ENCODE measurements at places on chromosomes 6 and 20.

GRCh38 chr6:131460614-131461000 lies 112.4 kb upstream of the ARG1 start:
- no peak for DNase-seq

- no peak for DNase-seq
These were observed 347.1 kb upstream of the MANEA start for GRCh38 chr6:95230071-95230740.

GRCh38 chr6:127299522-127300240 lies 33.0 kb downstream of the RNF146 start:
- DNase-seq = no peak

DNA sequence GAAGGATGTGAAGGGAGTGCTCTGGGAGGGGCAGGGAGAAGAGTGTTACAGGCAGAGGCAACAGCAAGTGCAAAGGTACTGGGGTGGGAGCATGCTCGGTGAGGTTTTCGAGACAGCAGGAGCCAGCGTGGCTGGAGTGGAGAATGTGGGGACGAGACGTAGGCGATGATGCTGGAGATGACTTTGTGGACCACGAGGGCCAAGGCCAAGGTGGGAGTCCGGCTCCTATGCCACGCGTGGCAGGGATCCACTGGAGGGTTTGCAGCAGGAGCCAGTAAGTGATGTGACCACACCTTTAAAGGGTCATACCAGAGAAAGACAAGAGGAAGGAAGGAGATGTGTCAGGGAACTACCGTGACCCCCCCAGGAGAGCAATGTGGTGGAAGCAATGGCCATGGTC lies 7.3 kb downstream of the PTGIS start:
- no peak for DNase-seq

DNA sequence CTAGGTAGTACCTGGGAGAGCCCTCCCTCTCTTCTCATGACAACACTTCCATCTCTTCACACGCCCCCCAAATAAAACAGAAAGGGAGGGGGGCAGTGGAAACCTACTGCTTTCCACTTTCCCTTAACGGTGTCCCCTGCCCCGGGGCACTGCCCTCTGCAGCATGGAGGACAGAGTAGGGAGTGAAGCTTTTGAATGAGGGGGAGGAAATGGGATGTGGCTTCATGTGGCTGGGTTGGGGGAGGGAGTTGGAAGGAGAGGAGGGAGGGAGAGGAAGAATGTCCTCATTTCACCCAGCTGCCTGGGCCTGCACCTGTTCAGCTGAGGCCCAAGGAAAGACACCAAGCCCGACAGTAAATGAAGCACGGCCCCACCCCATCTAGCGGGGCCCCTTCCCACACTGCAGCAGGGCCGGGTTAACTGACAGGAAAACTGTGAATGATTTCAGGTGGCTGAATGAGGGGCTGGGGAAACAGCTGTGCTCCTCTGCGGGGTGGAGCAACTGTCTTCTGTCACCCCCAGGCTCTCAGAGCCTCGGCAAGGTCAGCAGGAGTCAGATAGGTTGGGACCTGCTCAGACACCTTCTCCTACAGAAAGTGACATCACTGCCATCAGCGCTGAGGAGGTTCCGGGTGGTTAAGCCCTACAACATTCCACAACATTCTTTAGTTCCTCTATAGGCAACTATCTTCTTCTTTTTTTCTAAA lies 40.0 kb upstream of the TAF8 start:
- DNase-seq = no peak

DNA sequence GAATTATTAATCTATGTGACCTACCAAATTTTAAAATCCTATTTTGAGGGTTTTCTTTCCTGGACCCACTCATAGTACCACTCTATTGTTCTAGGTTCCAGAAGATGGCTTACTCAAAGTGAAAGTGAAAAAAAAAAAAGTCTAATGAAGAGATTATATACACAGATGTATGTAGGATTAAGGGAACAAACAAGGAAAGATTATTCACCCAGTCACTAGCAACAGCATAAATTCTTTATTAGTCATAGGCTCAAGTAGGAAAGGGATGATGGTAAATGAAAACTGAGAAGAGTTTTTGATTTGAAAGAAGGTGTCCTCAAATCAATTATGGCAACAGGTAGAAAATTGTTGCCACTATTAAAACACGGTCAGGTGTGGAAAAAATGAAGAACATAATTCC lies 923.7 kb downstream of the TBC1D32 start:
- DNase-seq = no peak

DNA sequence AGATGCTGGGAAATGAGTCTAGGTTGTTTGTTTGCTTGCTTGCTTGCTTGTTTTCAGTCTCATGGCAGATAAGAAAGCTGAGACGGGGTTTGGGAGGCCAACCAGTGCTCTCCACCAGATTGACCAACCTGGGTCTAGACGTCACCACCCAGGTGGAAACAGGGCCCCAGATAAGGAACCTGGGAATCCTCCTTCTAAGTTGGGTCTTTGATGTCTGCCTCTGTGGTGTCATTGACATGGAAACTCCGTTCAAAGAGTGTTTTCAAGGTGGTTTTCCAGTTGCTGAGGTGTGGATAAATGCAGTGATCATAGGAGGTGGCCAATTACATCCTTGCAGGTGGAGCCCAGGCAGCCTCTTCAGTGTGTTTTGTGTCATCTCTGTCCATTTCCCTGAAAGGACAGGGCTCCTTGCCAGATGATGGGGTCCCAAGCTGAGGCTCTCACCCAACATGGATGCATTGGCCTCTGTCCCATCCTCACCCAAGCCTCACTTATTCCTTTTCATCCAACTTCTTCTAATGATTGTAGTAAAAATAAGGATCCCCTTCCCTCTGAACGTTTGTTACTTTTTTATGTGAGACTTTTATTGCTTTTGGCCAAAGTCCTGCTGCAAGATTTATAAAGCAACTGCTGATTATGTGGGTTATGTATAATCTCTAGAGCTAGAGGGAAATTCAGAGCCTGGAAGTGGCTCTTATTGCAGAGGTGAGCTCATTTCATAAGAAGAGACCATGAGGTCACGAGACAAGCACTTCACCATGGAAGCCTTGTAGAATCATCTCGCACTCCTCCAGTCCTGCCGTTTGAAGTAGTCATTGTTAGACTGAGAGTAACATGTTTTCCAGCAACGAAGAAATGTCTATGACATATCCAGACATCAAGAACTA lies 32.0 kb upstream of the SYNDIG1 start:
- no peak for DNase-seq

- no peak for DNase-seq
These were observed 38.0 kb downstream of the PKHD1 start for GRCh38 chr6:52049252-52050050.

GRCh38 chr6:18047406-18047805 lies 60.0 kb upstream of the KIF13A start:
- DNase-seq = no peak

GRCh38 chr6:25232479-25232878 lies 46.7 kb upstream of the CARMIL1 start:
- DNase-seq = no peak

DNA sequence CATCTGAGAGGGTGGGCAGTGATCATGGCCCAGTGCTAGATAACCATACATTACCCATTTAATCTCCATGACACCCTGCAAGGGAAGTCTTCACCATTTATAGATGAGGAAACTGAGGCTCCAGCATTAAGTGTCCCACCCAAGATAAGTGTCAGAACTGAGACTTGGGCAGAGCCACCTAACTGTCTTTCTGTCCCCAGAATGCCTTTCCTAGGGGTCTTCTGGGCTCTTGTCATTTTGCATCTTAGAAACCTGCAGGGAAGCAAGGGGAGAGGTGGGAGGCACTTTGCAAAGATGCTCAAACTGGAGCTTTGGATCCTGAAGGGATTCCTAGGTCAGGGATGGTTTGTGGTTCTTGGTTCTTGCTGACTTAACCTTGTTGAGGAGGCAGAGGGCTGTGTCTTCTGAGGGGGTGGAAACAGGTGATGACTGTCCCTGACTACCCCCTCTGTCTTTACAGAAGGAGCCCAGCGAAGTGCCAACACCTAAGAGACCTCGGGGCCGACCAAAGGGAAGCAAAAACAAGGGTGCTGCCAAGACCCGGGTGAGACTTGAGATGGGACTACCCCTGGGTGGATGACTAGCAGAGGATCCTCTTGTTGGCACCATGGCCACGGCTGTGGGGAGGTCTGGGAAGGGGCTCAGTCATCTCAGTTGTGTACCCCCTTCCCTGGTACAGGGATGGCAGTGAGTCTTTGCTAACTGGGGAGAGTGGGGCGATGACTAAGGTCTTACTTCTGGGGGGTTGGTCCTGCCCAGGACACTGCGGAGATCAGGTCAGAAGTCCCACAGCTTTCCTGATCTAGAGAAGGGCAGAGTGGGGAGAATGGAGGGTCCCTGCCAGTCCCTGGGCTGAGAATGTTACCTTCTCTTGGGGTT lies 5.8 kb downstream of the HMGA1 start:
- no peak for DNase-seq

GRCh38 chr6:155837474-155837873 lies 381.8 kb upstream of the NOX3 start:
- DNase-seq = no peak

GRCh38 chr20:59723607-59724456 lies 119.5 kb downstream of the PHACTR3 start:
- DNase-seq = no peak

DNA sequence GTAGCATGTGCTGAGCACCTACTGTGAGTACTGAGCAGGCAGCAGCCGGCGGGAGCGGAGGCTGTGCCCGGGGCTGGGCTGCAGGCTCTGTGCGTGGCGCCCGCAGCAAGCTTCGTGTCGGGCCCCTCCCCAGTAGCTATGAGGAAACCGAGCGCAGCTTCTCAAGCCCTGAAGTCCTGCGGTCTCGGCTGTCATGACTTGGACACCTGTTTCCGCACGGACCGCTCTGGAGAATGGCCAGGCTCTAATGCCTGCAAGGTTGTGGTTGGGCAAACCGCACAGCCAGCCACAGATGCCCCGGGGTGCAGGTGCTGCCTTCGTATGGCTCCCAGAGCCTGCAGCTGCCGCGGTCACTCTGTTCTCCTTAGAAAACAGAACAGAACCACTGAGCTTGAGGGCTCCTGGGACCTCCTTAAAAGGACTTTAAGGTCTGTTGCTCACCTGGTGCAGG lies 33.7 kb downstream of the PYGB start:
- no peak for DNase-seq

GRCh38 chr6:136249811-136250685 lies at the start of gene MTFR2:
Gene MTFR2 (minus strand): TSS chr6:136250311. CDS start chr6:136249099, 1,212 bp downstream.
- peak; percentile 92 for DNase-seq

DNA sequence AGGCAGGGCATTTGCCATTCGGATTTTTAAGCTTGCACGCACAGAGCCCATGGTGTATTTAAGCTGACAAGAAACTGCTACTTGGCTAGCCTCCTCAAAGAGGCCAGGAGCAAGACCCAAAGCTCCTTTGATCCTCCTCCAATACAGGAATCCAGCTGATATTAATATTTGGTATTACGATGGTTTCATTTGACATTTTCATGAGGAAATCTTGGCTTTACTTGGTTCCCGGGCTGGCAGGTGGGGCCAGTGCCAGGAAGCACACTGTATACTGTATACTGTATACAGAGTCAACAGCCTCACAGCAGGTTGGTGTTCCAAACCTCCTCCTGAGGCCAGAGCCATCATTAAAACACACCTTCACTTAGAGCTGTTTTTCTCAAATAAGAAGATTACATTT lies 138.2 kb upstream of the ARMC2 start:
- no peak for DNase-seq

DNA sequence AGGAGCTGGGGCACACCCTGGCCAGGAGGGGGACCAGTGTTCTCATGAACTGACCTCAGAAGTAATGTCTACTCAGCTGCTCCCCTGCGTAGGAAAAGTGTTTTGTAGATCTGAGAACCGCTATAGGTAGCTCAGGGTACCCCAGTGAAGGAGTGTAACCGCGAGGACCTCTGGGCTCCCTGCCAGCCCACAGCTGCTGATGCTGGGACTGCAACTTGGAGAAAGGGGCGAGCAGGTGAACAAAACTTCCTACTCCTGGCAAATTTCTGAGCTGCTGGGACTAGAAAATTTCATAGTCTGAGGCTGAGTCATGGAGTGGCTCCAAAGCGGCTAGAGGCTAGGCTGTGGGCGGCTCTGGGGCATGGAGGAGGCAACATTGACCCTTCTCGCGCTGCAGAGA lies 51.9 kb downstream of the PYGB start:
- no peak for DNase-seq

GRCh38 chr6:37827603-37828265 lies 8.2 kb downstream of the ZFAND3 start:
- DNase-seq = no peak

- no peak for DNase-seq
These were observed 29.3 kb downstream of the KCNQ5 start for GRCh38 chr6:72651174-72651573.

DNA sequence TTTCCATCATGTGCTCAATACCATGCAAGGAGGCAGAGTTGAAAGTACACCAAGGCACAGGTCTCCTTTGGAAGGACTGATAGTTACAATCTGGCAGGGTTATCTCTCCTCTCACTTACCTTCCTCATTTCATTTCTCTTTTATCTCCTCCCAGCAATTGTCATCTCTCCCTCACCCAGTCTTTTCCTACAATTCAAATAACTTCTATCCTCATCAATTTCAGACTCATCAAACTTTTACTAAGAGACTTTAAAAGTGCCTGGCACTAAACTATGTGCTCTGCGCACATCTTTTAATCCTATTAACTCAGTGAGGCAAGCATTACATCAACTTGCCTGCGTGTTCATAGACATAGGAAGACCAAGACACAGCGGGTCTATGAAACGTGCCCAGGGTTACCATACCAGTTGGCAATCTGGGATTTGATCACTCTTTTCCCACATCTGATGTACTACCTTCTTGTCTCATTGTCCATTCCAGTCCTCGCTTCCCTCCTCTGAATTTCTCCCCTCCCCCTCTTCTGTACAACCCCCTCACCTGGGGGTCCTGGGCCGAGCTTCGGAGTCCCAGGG lies 1.2 kb downstream of the VARS1 start:
- DNase-seq = no peak

DNA sequence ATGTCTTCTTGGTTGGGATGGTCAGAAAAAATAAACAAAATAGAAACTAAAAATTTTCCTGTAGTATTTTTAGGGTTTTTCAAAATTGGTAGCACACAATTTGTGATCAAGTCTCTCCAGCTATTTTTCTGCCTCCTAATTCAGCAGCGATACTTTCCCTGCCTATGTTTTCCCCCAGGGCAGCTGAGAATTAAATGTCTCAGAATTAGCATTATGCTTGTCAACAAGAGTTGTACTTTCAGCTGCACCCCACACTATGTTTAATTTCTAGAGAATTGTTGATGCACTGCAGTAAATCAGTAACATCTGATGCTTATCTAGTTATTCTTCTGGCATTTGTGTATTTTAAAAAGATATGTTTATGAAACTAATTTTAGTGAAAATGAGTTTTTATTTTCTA lies 34.2 kb upstream of the ZNF337 start:
- no peak for DNase-seq

GRCh38 chr20:49323622-49324238 lies 45.9 kb upstream of the ZNFX1 start:
- DNase-seq = no peak

Measured in T follicular helper cell (primary cell).